ENCODE measurements at places on chromosomes 1 and 21.

DNA sequence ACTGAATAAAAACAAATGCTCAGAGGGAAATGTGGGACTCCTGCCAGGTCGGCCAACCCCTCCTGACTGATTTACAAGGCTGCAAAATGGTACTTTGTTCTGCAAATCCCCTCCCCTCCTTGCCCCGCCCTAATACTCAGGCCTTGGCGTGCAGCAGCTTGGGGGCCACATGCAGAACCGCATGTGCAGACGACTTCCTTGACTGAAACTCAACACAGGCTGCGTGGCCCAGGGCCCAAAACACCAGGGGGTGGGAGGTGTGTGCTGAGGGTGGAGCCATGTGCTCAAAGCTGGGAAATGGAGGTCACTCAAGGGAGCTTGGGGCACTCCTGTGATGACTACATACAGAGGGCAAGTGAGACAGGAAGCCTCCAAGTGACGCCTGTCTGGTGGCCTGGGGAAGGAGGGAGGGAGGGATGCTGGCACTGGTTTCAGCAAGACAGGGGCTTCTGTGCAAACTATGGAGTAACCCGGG lies 87.2 kb downstream of the MRPL37 start:
- DNase-seq: peak; percentile 72

GRCh38 chr1:99975529-99975928 lies 5.7 kb downstream of the SLC35A3 start:
- no peak for DNase-seq

DNA sequence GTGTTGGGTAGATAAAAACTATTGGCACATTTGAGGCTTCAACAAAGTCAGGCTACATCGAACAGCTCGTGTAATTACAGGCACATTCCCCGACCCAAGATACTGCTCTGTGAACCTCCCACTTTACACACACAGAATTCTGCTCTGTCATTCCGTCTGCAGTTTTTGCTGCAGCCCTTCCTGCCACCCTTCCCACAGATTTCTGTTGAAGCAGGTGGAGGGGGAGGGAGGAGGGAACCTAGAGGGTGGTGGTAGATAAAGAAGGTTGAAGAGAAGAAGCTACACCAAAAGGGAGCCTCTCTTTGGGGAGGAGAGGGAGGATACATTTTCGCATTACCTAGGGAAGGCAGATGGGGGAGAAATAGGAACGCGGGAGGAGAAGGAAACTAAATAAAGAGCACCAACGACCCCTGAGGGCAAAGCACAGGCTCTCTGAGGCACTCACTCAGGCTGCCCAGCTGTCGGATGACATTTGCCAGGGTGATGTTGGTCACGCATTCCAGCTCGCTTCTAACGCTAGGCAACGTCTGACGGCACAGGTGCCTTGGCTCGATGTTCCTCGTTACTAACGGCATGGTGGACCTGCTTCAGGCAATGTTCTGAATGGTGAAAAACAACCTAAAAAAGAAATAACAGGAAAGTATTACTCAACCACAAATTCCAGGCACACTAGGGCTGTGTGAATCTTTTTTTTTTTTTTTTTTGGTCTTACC lies 36.0 kb downstream of the GPR3 start:
- peak; percentile 85 for DNase-seq

GRCh38 chr1:9293533-9294404 lies 1.1 kb downstream of the SPSB1 start:
- DNase-seq: no peak

GRCh38 chr21:36069713-36070583 lies at the start of gene CBR1:
CBR1 (plus strand) TSS chr21:36070024; CDS start chr21:36070116, 92 bp downstream.
- DNase-seq: peak; percentile 93

DNA sequence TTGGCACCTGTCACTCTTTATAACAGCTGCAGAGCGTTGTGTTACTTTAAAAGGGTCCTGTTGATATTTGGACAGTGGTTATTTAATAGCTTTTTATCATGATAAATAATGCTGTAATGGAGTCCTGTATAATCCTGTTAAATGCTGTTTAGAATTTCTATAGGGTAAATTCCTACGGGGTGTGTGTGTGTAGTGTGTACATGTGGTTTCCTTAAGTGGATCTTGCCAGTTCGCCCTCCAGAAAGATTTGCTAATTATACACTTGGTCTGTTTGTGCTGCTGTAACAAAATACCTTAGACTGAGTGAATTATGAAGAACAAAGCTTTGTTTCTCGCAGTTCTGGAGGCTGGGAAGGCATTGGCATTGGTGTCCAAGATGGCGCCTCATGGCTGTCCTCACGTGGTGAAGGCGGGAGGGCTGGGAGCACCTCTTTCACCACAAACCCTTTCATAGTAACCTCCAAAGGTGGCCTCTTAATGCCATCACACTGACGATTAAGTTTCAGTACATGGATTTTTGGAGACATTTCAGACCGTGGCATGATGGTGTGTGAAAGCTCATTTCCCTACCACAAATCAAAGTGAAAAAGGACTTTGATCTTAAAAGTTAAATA lies 11.2 kb downstream of the PRMT2 start:
- DNase-seq: no peak

- DNase-seq: peak; percentile 61
These were observed 6.4 kb downstream of the UTP11 start for GRCh38 chr1:38018864-38019343.

- DNase-seq: no peak
These were observed 157.9 kb upstream of the BACE2 start for GRCh38 chr21:41010101-41010435.

- DNase-seq: no peak
These were observed 65.5 kb downstream of the EPHB2 start for GRCh38 chr1:22776035-22776613.

DNA sequence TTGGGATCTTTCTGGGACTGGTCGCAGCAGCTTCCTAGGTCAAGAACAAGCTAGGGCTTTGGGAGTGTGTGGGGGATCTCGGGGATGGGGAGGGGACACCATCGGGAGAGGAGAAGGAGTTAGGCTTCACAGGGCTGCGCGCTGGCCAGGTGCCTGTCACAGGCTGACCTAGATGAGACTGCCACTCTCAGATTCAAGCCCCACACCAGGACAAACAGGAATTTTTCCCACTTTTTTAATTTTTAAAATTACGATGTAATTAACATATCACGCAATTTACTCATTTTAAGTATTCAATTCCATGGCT lies 180.6 kb downstream of the CAMTA1 start:
- DNase-seq: no peak

DNA sequence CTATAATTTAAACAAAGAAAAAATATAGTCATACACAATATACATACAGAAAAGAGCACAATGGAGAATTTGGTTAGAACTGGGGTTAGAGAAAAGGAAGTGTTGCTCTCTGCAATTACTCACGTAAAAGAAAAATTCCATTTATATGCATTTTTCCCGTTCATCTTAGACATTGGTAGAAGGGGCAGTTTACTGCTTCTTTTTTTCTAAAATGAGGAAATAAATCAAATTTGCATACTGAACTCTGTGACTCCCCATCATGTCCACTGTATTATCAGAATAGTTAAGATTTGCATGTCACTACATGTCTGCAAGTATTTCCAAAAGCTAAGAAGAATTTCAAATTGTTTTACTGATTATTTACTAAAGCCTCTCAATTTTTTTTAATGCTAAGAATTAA lies 44.1 kb upstream of the C1orf105 start:
- DNase-seq: no peak

DNA sequence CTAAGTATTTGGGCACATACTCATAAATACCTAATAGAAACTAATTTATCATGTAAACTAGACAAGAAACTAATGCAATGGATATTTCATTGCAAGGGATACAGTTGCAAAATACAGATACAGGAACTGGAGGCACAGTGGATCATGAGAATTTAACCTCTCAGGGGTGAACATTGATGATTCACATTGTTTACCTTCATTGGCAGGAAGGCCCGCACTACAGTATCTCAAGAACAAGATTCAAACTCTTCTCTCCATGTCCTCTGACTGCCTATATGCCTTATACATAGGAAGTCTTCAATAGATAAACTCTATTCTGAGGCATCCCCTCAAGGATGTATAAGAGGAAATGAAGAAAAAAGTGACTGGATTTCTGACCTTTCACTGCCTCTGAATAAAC lies 18.4 kb upstream of the PTBP2 start:
- DNase-seq: no peak

DNA sequence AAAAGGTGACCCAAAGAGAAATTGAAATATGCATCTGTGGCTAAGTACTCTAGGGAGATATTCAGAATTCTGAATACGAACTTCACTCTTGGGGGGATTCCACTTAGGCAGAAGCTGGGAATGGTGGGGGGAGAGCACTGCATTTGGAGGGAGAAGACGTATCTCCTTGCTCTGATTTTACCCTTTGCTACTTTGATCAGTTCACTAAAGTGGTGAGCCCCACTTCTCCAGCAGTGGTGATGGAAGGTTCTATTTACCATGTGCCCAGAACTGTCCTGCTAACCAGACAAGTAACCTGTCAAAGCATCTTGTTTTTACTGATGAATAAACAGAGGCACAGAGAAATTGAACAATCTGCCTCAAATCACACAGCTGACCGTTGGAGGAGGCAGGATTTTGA lies 483.4 kb downstream of the SIPA1L2 start:
- no peak for DNase-seq

GRCh38 chr1:246791303-246791918 lies 67.2 kb downstream of the SCCPDH start:
- DNase-seq: no peak

- no peak for DNase-seq
These were observed 138.9 kb upstream of the DMRTA2 start for GRCh38 chr1:50562106-50562505.

DNA sequence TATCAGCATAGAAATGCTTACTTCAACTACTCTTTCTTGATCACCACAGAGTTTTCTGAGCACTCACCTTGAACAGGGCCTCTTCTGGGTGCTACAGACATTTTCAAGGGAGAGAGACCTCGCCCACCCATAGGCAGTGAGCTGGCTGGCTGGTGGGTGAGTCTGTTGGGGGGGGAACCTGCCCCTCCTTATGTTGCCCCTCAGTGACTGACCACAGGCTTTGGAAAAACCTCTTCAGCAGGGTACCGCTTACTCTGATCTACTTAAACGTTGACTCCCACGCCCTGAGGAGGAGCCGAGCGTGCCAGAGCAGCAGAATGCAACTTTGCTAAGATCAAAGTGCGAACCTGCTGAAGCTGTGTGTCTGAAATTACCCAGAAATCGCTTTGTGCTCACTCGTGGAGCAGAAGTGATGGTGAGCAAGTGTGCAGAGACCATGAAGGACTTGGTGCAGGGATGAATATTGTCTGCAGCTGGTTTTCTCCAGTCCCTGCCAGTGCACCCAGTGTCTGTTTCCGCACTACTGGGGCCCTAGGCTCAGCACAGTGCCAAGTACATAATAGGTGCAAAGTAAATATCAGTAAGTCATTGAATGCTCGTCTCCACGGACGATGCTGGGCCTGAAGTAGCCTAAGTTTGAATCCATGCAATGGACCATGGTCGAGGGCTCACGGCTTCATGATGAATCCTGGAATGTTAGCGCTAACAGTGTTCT lies 158.7 kb upstream of the IRF2BP2 start:
- no peak for DNase-seq

- DNase-seq: peak; percentile 83
These were observed 21.8 kb upstream of the COL18A1 start for GRCh38 chr21:45383111-45383614.

All from hematopoietic multipotent progenitor cell treated with erythropoietin and hydrocortisone succinate and interleukin-3 and kit ligand, for 8 days (in vitro differentiated cells).